ENCODE measurements at places on chromosomes 5 and 9. TPM values are rescaled to one million over a fixed set of nuclear protein-coding genes. Genes with fewer than 3 reads are reported as not detected.

DNA sequence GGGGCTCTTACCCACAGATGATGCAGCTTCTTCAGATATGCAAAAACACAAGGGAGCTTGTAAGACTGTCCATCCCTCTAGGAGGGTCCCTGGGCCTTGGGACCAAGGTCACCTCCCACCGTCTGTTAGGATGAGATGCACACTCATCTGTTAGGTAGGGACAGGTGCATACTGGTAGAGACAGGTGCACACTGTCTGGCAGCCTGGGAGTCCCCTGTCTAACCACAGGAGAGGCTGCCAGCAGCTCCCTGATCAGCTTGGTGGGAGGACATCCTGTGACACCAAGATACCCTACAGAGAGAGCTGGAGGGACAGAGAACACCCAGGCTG is 13.2 kb downstream of the TSPAN17 start:
- no peak for DNase-seq
- no peaks in the 10 kb centered on the region for H3K4me1 ChIP-seq
- no peak overlapping the region for H3K4me3 ChIP-seq
- H3K27ac ChIP-seq, result no peak overlapping the region
- no peaks in the 10 kb centered on the region for H3K36me3 ChIP-seq

GRCh38 chr5:113212244-113212920 is 222.4 kb downstream of the TSSK1B start:
- no peak overlapping the region for H3K27ac ChIP-seq
- H3K27me3 ChIP-seq, result no peaks in the 10 kb centered on the region
- H3K4me1 ChIP-seq, result peaks cover 20% of the 10 kb centered on the region
- H3K36me3 ChIP-seq, result no peaks in the 10 kb centered on the region
- no peak overlapping the region for H3K4me3 ChIP-seq

DNA sequence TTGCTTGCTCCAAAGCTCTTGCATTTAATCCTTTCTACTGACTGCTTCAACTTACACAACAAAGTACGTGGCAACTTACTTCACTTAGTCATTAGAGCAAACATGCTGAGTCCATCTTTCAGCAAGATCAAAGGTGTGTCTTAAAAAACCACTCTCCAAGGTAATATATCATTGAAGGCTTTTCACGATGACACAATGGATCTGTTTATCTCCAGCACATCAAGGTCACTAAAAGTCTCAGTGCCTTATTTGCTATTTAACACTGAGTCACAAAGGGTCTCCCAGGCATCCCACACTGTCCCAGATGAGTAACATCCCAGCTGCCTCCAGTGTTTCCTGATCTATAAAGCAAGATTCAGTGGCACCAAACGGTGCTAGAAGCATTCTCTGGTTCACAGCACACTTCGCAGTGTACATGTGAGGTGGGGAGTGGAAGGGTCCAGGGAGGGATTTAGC is 3.7 kb upstream of the CLK4 start:
- peaks cover 26% of the 10 kb centered on the region for H3K4me1 ChIP-seq
- H3K27me3 ChIP-seq, result no peaks in the 10 kb centered on the region
- H3K4me3 ChIP-seq, result no peak overlapping the region
- H3K27ac ChIP-seq, result no peak overlapping the region
- H3K36me3 ChIP-seq, result no peaks in the 10 kb centered on the region

The NRG2 gene
- not detected for total RNA-seq

The BTNL8 gene
- not detected for total RNA-seq

Measured in Karpas-422 (cell line).